SJCRH30 (cell line): ENCODE measurements at places on chromosomes 11 and 22. TPM values are rescaled to one million over a fixed set of nuclear protein-coding genes. Genes with fewer than 3 reads are reported as not detected.

DNA sequence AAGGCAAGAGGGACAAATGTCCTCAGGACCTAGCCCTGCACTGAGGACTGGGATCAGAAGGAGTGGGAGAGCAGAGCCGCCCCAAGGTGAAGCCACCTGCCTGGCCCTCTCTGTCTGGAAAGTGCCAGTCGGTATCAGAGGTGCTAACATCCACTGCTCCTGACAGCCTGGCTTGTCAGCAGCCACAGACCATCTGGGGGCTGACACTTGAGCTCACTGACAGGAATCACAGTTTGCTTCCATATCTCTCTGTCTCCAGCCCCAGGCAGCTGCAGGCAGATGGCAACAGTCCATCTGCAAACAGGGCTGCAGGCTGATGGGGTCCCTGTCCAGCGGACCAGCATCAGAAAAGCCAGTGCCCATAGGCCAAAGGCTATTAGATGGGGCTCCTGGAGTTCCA, 5.5 kb downstream of the OPCML start:
- H3K36me3 ChIP-seq: no peaks in the 10 kb centered on the region
- no peak overlapping the region for H3K27ac ChIP-seq
- no peak for DNase-seq
- no peak overlapping the region for H3K4me3 ChIP-seq

GRCh38 chr11:68677432-68677831, 6.9 kb upstream of the GAL start:
- H3K27ac ChIP-seq: no peak overlapping the region; the same call in 1 of the 2 replicates
- H3K36me3 ChIP-seq: no peaks in the 10 kb centered on the region
- no peak overlapping the region for H3K4me3 ChIP-seq
- peak; percentile 88 for DNase-seq
- no peaks in the 10 kb centered on the region for H3K4me1 ChIP-seq
- H3K27me3 ChIP-seq: no peaks in the 10 kb centered on the region

DNA sequence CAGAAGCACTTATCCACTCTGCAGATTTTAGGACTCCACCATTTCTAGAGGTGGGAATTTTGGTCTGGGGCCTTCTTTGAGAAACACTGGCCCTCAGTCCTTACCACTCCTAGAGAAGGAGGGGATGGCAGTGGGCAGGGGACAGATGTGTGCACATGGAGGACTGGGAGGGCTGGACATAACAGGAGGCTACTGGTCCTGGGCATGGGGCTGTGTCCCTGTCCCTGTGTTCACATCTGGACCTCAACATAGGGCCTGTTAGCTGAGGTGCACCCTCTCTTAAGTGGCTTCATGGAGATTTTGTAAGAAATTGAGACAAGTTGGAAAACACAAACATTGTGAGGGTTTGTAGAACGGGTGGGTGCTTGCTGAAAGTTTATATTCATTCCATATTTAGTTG, 103.4 kb downstream of the ATXN10 start:
- DNase-seq: no peak
- H3K27ac ChIP-seq: no peak overlapping the region
- no peaks in the 10 kb centered on the region for H3K27me3 ChIP-seq
- H3K4me3 ChIP-seq: no peak overlapping the region
- no peaks in the 10 kb centered on the region for H3K4me1 ChIP-seq

DNA sequence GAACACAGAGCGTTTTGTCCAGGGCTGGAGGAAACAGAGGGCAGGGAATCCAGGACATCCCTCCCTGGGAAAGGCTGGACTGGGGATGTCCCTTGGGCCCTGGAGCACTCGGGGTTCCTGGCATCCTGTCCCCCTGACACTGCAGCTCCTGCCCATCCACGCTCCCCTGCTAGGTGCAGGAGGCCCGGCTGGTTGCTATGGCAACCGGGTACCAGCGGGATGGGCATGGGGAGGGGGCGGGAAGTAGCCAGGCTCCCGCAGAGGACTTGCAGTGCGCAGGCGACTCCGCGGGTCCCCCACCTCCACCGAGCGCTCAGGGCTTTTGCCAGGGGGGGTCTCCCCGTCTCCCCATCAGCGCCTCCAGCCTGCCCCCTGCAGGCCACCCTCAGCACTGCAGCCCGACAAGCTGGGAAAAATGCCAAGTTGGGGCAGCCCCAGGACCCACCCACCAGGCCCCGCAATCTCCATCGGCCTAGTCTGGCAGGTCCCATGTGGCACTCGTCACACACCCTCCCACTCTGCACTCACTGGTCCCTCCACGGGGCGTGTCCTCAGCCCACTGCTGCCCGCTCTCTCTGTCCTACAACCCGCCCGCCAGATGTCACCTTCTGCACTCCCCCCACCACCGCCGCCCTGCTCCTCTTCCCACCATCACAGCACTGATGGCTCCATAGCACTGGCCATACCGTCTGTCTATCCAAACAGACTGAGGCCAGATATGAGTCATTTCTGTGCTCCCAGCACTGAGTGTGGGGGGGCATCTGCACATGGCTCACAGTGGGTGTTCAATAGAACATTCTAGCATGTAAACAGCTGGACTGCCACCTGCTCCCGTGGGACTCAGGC, 31.5 kb downstream of the KIAA0930 start:
- H3K36me3 ChIP-seq: no peaks in the 10 kb centered on the region
- no peak overlapping the region for H3K27ac ChIP-seq
- H3K4me3 ChIP-seq: no peak overlapping the region
- no peak for DNase-seq
- no peaks in the 10 kb centered on the region for H3K4me1 ChIP-seq
- no peaks in the 10 kb centered on the region for H3K27me3 ChIP-seq

DNA sequence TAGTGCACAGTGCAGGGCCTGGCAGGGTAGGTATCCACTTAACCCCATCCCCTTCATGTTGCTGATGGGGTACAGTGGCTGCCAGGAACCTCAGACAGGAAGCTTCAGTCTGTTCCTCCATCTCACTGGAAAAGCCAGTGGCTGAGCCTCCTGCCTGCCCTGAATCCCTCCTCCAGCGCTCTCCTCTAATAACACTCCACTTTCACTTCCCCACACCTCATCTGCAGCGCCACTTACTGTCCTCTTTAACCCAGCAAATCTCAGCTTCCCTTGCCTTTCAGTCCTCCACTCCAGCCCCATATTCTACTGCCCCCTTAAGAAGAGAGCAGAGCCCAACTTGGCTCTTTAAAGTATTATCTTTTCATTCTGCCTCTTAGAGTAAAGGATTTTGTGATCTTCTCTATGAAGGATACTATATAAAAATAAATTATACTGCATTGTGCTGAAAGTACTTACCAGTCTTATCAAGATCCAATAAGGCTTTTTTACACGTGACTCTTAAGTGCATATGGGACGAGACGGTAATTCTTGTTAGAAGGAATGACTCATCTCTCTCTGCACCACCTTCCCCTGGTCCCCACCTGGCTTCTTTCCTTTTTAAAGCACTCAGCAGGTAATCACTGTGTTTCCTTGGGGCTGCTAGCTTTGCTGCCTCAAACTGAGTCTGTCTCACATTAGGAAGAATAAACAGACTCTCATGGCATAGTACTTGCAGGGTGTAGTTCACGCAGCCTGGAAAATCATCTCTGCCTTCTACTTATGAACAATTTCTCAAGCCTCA, 238.0 kb upstream of the NARS2 start:
- no peaks in the 10 kb centered on the region for H3K36me3 ChIP-seq
- no peaks in the 10 kb centered on the region for H3K27me3 ChIP-seq
- H3K4me3 ChIP-seq: no peak overlapping the region
- no peaks in the 10 kb centered on the region for H3K4me1 ChIP-seq
- no peak overlapping the region for H3K27ac ChIP-seq
- no peak for DNase-seq

DNA sequence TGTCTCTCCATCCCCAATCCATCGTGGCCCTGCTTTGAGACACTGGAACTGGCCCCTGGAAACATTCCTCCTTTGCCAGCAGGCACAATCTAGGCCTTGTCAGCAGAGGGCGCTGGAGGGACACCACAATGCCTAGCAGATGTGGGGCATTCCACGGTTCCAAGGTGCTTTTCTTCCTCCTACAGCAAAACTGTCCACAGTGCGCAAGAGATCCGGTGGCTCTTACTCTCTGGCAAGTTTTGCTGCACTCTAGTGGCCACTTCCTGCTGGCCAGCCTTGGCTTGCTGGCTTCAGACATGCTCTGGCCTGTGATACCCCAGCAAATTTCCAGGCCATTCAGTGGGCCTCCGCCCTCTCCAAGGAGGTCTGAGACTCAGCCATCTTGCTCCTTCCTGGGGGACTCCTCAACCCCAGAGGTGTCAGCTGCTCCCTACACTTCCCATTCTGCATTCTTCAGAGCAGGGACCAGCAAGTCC, 17.1 kb upstream of the RBM4B start:
- no peak overlapping the region for H3K27ac ChIP-seq
- H3K36me3 ChIP-seq: no peaks in the 10 kb centered on the region
- DNase-seq: peak; percentile 94
- no peaks in the 10 kb centered on the region for H3K27me3 ChIP-seq
- H3K4me3 ChIP-seq: no peak overlapping the region

GRCh38 chr11:115272925-115273324, 231.3 kb downstream of the CADM1 start:
- H3K36me3 ChIP-seq: no peaks in the 10 kb centered on the region
- no peak overlapping the region for H3K27ac ChIP-seq
- no peaks in the 10 kb centered on the region for H3K4me1 ChIP-seq
- no peak overlapping the region for H3K4me3 ChIP-seq
- H3K27me3 ChIP-seq: no peaks in the 10 kb centered on the region
- no peak for DNase-seq

DNA sequence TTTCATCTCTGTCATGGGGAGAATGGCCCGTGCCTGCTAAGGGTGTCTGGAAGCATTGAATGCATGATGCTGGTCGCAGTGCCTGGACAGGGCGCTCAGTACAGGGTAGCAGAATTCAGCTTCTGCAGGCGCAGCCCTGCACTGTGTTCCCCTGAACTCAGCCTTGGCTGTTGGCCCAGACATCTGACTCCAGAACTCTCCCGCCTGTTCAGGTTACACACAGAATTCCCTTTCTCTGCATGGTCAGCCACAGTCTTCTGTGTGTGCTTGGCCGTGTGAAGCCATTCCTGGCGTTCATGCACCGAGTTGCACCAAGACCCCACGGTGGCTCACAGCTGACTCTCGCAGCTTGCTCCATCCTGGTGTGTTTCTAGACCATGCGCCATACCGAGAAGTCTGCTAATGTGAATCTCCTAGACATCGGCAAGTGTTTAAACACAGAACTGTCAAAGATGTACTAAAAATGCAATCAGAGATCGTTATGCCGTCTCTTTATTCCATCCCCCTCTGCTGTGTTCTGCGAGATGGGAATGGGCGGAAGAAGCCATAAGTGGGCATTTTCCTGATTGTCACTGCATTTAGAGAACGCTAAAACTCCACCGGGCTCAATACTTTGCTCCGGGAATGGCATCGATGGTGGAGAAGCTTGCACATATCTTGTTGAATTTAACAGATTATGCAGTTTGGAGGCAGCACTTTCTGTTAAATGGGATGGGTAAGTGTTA, 55.6 kb downstream of the MPPED1 start:
- DNase-seq: no peak
- no peaks in the 10 kb centered on the region for H3K36me3 ChIP-seq
- H3K27ac ChIP-seq: no peak overlapping the region
- H3K4me1 ChIP-seq: no peaks in the 10 kb centered on the region

DNA sequence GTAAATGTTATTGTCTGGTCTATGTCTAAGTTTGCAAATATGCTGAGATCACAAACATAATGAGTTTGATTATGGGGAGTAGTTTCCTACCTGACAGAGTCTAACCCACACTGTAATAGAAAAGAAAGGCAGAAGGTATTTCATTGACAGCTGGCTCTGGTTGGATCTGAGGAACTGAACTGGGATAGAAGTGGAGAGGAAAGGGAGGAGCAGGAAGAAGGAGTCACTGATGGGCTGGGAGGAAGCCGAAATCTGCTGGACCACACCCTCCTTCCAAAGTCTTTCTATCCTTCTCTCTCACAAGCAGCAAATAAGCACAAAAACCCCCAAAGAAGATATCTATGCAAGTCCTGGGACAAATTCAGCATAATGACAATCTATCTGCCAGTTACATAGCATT, 11.7 kb downstream of the BLID start:
- H3K27ac ChIP-seq: no peak overlapping the region
- no peaks in the 10 kb centered on the region for H3K36me3 ChIP-seq
- no peak for DNase-seq
- no peaks in the 10 kb centered on the region for H3K27me3 ChIP-seq
- H3K4me1 ChIP-seq: no peaks in the 10 kb centered on the region

GRCh38 chr22:19523240-19524169, 705 bp downstream of the CLDN5 start:
- no peaks in the 10 kb centered on the region for H3K27me3 ChIP-seq
- no peak for DNase-seq
- H3K36me3 ChIP-seq: no peaks in the 10 kb centered on the region
- H3K4me3 ChIP-seq: no peak overlapping the region

DNA sequence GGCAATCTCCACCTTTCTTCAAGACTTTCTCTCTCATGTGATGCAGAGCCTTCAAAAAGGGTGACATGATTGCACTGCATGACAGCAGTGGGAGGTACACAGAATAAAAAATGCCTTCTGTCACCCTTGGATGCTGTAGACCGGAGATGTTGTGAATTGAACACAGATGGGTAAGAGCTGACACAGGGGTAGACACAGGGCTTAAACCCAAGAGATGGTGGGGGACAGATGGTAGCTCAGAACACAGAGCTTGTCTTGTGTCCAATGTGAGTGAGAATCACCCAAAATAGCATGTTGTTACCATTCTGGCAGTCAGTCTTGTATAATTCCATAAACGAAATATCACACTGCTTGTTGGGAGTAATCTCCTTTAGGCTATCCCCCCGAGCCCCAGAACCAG, 69.9 kb downstream of the JRKL start:
- H3K4me1 ChIP-seq: 0 out of 2 replicates have a peak, but pooled peaks cover 3% of the 10 kb centered on the region
- H3K27me3 ChIP-seq: no peaks in the 10 kb centered on the region
- no peak overlapping the region for H3K27ac ChIP-seq
- H3K36me3 ChIP-seq: no peaks in the 10 kb centered on the region

Gene LMNTD2
- 0.43 and 0.51 TPM in 2 replicates for total RNA-seq
